ENCODE measurements at places on chromosomes 16 and 17.

- DNase-seq: no peak
Measured at GRCh38 chr17:78210111-78210510, 3.9 kb upstream of the BIRC5 start.

DNA sequence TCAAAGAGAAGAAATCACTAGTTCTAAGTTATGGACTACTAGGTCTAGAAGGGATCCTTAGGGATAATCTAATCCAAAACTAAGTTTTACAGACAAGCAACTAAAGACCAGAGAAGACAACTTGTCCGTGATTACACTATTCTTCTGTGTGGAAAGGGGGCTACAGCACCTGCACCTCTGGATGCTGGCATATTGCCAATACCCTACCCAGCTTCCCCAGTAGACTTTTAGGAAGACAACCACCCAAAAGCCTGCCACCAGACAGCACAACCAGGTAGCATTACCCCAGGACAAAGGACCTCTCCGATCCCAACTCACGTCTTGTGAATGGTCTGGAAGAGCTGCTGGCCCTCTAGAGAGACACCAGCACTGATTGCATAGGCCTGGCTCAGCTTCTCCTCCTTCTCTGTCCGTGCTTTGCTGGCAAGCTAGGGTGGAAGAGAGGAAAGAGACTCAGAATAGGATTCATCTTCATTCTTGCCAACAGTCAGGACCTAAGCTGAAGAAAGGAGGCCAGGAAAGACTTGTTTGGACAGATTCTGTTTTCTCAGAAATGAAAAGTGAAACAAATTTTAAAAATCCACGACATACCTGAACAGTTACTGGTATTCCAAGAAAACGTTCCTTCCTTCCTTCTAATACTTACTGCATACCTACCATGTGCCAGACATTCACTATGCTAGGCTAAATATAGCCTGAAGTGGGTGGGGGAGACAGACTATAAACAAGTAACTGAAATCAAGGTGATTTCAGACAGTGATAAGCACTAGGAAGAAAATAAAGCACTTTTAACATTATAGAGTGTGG is 25.3 kb upstream of the TMEM101 start:
- DNase-seq: no peak

GRCh38 chr17:65794572-65794971 is 233.1 kb upstream of the AXIN2 start:
- peak; percentile 13 for DNase-seq

DNA sequence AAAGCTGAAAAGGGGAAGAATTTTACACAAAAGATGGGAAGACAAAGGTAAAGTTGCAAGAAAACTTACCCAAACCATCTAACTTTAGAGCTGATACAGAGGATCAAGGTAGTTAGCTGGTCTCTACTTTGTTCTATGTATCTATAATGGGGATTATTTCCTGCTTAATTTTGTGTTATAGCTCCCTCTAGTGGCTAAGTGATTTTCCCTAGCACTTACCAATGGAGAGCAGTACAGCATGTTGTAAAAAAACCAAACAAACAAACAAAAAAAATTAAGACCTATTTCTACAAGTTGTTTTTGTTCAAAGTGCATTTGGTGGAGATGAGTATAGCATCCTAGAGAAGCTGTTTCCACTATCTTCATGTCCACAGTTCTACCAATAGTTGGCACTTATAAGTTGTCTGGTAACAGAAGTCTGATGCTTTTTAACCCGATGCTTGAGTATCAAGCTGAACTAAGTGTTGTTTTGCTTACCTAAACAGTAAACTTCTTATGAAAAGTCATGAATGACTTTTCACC is 7.5 kb downstream of the SRSF1 start:
- DNase-seq: peak; percentile 80

DNA sequence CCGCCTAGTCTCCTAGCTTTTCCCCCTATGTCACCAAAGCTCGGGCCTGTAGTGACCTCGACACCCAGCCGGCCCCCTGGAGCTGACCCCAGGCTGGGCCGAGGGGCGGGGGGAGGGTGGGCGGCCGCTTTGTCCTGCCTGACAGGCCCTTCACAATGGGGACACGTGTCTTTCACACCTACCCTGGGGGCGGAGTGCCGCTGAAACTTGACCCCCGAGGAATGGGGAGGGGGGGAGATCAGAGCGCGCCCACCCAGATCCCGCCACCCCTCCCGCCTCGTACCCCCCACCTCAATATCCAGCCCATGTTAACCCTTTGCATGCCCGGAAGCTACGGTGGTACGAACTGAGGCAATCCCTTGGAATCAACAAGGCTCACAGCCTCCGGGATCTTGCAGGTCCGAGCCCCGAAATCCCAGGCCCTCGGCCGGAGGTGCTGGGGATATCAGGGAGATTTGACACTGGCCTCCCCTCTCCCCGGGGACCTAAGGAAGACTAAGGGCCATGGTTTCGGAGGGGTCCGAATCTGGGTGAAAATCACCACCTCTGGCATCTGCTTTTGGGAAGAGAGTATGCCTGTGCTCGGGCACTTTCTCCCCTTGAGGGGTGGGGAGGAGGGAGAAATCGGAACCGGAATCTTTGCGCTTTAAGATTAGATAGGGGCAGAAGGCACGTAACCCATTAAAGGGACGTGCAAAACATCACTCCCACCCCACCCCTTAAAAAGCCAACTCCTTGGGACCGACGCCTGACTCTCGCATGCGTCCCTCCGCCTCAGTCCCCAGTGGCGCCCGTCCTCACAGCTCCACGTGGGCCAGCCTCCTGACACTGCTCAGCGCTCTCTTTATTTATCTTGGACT is 2.6 kb downstream of the NOG start:
- no peak for DNase-seq

- peak; percentile 28 for DNase-seq
Measured at GRCh38 chr17:49193513-49194296, 16.7 kb downstream of the GNGT2 start.

DNA sequence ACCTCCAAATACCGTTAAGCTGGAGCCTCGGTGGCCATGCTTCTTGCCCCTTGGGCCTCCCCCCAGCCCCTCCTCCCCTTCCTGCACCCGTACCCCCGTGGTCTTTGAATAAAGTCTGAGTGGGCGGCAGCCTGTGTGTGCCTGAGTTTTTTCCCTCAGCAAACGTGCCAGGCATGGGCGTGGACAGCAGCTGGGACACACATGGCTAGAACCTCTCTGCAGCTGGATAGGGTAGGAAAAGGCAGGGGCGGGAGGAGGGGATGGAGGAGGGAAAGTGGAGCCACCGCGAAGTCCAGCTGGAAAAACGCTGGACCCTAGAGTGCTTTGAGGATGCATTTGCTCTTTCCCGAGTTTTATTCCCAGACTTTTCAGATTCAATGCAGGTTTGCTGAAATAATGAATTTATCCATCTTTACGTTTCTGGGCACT is 928 bp downstream of the HBA1 start:
- DNase-seq: no peak
